ENCODE measurements at places on chromosomes 13 and 19.

DNA sequence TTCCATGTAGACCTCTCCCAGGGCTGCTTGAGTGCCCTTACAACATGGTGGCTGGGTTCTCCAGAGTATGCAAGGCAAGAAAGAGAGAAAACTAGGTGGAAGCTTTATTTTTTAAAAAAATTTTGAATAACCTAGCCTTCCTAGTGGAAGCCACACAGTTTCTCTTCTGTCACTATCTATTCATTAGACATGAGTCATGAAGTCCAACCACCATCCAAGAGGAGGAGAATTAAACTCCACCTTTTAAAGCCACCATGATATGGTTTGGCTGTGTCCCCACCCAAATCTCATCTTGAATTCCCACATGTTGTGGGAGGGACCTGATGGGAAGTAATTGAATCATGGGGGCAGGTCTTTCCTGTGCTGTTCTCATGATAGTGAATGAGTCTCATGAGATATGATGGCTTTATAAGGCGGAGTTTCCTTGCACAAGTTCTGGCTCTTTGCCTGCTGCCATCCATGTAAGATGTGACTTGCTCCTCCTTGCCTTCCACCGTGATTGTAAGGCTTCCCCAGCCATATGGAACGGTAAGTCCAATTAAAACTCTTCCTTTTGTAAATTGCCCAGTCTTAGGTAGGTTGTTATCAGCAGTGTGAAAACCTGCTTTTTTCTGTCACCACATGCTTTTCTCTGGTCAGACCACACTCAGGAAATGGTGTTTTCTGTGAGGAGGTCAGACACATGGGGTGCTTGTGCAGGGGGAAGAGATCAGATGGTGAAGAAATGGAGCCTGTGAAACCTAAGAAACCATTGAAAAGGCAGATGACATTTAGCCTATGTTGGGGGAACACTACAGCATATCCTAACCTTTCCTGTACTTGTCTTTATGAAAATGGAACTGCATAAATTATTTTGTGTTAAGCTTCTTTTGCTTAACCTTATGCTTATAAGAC lies 57.7 kb downstream of the ANKRD10 start:
- DNase-seq, result no peak

- no peak for DNase-seq
Measured at GRCh38 chr13:39968646-39969475, 313.4 kb downstream of the COG6 start.

DNA sequence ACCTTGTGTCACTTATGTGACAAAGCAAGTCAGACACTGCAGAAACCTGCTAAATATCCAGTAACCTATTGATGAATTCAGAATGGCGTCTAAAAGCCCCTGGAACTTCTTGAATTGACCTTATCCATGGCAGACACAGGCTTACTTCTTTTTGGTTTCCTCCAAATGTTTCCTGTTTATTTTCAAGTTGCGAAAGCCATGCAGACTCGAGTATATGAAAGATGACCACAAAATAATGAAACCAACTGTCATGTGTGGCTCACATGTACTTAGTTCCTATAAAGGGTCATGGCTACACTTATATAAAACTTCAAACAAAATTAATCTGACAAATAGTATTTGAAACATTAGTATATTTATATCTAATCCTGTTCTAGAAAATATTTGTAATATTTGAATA lies 113.1 kb upstream of the FNDC3A start:
- DNase-seq, result no peak

DNA sequence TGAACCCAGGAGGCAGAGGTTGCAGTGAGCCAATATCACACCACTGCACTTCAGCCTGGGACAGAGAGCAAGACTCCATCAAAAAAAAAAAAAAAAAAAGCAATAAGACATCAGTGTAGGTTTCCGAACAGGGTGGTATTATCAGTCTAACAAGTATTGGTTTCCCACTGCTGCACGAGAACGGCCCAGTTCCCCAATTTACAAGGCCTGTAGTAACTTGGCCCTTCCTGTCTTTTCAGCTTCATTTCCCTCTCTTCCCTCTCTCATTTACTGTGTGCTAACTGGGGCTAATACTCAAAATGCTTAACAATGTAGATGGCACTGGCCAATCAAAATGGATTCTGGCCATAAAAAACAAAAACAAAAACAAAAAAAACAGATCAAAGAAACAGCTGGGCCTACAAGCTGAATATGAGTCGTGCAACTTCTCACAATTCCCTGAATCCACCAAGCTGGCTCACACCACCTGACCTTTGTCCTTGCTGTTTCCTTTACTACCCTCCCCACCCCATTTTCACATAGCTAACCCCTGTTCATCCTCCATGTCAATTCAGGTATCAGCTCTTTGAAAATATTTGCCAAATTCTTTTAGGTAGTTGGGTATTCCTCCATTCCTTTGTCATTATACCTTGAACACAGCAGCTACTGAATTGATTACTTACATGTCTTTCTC lies 2.4 kb downstream of the TEX101 start:
- no peak for DNase-seq

DNA sequence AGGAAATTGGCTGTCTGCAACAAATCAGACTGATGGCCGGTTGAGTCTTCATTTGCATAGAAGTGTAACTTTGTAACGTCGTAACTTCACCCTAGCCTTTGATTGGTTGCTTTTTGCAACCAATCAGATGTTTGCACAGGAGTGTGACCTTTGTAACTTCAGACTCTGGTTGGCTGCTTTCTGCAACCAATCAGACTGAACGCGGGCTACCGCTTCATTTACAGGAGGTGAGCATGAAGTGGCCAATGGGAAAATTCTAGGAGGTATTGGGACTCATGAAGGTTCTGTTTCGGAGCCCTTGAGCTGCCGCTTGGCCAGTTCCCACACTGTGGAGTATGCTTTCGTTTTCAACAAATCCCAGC lies 441 bp upstream of the ZNF559 start:
- no peak for DNase-seq

DNA sequence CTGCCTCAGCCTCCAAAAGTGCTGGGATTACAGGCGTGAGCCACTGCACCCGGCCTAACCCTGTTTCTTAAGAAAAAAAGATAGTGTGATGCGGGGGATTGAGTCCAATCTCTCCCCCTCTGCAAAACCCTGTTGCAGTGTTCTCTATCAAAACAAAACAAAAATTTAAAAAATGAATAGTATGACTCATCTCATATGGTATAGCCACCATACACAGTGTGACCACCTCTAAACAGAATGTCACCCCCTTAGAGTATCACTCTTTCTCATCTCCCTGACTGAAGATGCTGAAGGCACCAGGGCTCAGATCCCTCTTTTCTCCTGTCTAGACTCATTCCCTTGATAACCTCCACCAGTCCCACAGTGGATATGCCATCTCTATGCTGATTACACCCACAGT lies 6.8 kb upstream of the ERF start:
- no peak for DNase-seq

DNA sequence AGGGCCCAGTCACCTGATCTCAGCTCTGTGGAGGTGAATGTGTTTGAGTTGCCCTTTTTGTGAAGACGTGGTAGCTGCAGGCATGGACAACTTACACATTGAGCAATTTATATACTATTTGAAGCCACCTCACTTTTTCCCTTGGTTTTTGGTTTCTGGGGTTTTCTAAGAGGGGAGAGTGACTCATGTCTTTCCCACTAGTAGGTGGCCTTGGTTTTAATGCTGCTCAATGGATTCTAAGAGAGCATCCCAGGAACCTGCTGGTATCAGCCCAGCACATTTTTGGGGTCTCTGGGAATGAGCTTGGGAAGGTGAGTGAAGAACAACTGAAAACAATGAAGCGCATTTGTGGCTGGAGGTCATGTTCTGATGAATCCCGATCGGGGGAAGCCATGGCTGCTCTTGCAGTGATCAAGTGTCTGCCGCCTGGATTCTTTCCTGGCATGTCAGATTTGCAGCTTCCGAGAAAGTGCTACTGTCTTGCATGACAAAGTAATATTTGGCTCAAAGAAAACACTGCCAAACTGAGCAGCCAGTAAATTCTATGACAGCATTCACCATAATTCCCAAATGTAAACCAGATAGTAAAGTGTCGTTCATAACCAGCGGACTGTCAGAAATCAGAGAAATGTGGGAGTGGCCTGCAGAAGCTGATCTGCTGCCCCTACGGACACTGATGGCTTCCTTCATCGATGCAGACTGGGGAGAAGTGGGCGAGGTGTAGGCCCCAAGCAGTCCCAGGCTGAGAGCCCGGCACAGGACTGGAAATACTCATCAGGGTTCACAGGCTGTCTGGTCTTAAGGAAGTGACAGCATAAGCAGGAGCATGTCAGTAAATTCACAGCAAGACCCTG lies 98.7 kb downstream of the COL4A2 start:
- no peak for DNase-seq

Data from thymus (tissue), 14 donors.